ENCODE measurements at places on chromosomes 3 and 15. TPM values are rescaled to one million over a fixed set of nuclear protein-coding genes. Genes with fewer than 3 reads are reported as not detected.

The LEKR1 gene
- 1.9 TPM for total RNA-seq

DNA sequence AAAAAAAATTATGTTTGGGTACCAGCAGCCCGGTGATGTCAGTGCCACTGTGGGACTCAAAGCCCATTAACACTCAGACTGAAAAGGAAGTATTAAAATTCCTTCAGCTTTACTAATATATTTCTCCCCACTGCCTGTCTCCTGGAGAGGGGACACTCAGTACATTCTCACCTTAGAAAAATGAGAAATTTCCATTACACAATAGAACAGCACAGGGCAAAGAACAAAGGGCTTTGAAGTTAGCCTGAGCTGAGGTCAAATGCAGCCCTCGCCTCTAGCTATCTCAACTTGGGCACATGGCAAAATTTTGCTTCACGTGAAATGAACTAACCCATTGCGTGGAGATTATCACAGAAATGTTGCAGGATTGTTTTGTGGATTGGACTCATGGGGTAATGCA is 80.8 kb downstream of the RARB start:
- no peaks in the 10 kb centered on the region for H3K4me1 ChIP-seq
- no peaks in the 10 kb centered on the region for H3K36me3 ChIP-seq
- H3K27me3 ChIP-seq = no peaks in the 10 kb centered on the region
- DNase-seq = no peak
- no peak overlapping the region for H3K4me3 ChIP-seq
- H3K27ac ChIP-seq = no peak overlapping the region

- H3K27ac ChIP-seq = no peak overlapping the region
- H3K27me3 ChIP-seq = no peaks in the 10 kb centered on the region
- no peak for DNase-seq
- no peaks in the 10 kb centered on the region for H3K36me3 ChIP-seq
- H3K4me3 ChIP-seq = no peak overlapping the region
These were observed 13.3 kb downstream of the RARB start for GRCh38 chr3:25441234-25441856.

DNA sequence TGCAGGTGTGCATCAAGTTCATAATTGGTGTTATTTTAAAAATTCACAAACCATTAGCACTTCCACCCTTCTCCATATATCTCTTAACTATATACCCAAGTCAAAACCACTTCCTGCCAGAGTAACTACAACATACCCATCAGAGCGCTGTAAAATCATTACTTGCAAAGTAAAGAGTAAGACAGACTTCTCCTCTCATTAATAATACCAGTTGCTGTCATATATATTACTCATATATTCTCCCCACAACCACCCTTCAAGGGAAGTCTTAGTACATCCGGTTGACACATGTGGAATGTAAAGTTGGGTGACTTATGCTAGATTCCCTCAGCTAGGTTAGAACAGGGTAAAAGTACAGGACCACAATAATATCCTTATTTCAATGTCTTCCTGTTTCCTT is 5.6 kb downstream of the TERC start:
- no peak for DNase-seq
- H3K27ac ChIP-seq = no peak overlapping the region
- peaks cover 19% of the 10 kb centered on the region for H3K4me1 ChIP-seq

GRCh38 chr3:105877336-105877910 is 8.6 kb upstream of the CBLB start:
- DNase-seq = no peak
- no peak overlapping the region for H3K27ac ChIP-seq
- H3K4me1 ChIP-seq = peaks cover 20% of the 10 kb centered on the region
- no peak overlapping the region for H3K4me3 ChIP-seq

GRCh38 chr3:194075802-194076460 is 60.0 kb upstream of the HES1 start:
- H3K36me3 ChIP-seq = no peaks in the 10 kb centered on the region
- peaks cover 15% of the 10 kb centered on the region for H3K4me1 ChIP-seq
- H3K27ac ChIP-seq = no peak overlapping the region
- no peak for DNase-seq

DNA sequence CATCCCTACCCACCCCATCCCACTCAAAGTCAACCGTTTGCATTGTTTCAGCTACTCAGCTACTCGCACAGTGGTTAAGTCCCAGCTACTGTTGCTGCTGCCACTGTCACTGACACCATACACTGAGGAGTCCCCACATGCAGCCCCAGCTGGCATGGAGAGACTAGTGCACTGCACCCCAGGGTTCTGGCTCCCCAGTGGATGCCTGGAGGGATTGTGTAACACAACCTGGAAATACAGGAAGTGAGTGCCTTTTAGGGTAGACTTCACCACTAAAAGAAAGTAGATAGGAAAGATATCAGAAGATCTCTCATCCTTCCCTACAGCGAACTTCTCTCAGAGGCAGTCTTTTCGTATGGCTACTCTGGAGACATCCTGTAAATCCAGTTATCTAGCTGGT is 169.2 kb upstream of the STRIT1 start:
- no peaks in the 10 kb centered on the region for H3K27me3 ChIP-seq
- H3K27ac ChIP-seq = no peak overlapping the region
- DNase-seq = no peak
- H3K36me3 ChIP-seq = no peaks in the 10 kb centered on the region

DNA sequence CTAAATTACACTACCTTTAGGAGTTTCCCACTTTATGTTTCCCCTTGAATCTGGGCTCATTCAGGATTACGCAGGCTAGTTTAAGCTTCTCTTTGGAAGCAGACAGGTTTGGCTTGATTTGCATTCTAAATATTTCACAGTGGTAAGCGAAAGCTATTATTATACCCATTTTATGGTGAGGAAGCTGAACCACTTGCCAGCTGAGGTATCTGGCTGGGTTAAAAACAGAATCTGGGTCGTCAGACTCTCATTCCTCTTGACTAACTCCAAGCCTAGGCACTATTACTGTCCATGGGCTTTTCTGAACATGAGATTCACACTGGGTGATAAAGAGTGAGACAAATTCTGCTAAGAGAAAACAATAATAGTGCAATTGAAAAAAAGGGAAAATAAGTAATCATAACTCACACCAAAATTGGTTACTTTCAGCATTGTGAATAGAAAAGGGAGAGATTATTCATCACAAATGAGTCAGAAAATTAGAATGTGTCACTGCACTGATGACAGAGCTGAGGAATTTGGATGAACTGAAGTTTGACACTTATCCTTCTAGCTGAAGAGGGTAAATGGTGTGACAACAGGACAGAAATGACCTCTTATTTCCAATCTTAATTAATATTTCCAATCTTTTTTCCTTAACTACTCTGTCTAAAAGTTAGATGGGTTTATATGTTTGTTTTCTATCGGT is 211.3 kb downstream of the TIGIT start:
- H3K27me3 ChIP-seq = no peaks in the 10 kb centered on the region
- DNase-seq = no peak
- no peak overlapping the region for H3K27ac ChIP-seq
- no peak overlapping the region for H3K4me3 ChIP-seq
- H3K4me1 ChIP-seq = peaks cover 9% of the 10 kb centered on the region
- no peaks in the 10 kb centered on the region for H3K36me3 ChIP-seq

DNA sequence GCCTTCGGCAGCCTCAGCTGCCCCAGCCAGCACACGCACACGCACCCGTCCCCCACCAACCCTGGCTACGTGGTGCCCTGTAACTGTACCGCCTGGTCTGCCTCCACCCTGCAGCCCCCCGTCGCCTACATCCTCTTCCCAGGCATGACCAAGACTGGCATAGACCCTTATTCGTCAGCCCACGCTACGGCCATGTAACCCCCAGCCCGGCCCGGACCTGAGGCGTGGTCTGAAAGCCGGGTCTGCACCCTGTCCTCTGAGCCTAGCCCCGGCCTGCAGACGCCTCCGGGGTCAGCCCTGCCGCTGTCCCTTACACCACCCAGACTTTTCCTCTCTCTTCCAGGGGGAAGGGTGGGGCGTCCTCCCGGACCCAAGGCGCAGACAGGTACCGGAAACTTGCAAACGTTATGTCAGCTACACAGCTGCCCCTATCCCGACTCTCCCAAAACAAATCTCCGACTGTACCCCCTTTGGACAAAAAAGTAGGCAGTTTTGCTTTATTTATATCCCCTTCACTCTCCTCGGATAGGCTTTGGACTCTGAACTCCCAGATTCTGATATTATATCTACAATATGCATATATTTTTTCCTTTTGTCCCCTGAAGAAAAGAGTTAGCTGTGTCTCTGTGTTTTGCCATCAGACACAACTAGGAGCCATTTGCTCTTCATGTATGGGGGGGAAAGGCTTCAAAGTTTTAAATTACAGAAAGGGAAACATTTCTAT is 1.4 kb downstream of the SOX14 start:
- H3K27me3 ChIP-seq = peaks cover 86% of the 10 kb centered on the region
- no peak for DNase-seq
- H3K4me1 ChIP-seq = peaks cover 6% of the 10 kb centered on the region
- no peak overlapping the region for H3K4me3 ChIP-seq
- no peaks in the 10 kb centered on the region for H3K36me3 ChIP-seq
- H3K27ac ChIP-seq = no peak overlapping the region

DNA sequence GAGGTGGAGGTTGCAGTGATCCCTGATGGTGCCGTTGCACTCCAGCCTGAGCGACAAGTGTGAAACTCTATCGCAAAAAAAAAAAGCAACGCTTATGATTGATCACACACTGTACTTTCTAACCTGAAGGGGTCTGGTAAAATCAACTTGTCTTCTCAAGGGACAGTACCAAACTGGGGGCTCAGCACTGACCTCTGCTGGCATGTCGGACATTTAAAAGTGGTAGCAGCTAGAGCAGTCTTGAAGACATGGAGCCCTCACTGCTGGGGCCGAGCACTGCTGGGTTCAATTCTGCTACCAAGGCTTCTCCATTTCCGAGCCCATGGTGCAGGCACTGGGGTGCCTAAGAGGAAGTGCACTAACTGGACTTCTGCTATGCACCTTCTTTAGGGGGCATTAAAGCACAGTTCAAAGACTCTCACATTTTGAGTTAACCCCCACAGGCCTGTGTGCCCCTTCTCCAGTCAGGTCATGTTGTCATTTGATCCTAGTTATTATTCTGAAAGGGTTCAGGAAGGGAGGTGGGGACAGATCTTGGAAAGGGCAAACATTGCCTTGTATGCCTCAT is 26.4 kb upstream of the LAMP3 start:
- H3K27ac ChIP-seq = no peak overlapping the region
- DNase-seq = no peak
- no peaks in the 10 kb centered on the region for H3K4me1 ChIP-seq
- H3K36me3 ChIP-seq = no peaks in the 10 kb centered on the region
- peaks cover 16% of the 10 kb centered on the region for H3K27me3 ChIP-seq
- H3K4me3 ChIP-seq = no peak overlapping the region

GRCh38 chr15:75091814-75092213 is 68.4 kb downstream of the PPCDC start:
- no peak overlapping the region for H3K27ac ChIP-seq
- H3K27me3 ChIP-seq = no peaks in the 10 kb centered on the region
- H3K36me3 ChIP-seq = no peaks in the 10 kb centered on the region
- H3K4me1 ChIP-seq = peaks cover 35% of the 10 kb centered on the region

DNA sequence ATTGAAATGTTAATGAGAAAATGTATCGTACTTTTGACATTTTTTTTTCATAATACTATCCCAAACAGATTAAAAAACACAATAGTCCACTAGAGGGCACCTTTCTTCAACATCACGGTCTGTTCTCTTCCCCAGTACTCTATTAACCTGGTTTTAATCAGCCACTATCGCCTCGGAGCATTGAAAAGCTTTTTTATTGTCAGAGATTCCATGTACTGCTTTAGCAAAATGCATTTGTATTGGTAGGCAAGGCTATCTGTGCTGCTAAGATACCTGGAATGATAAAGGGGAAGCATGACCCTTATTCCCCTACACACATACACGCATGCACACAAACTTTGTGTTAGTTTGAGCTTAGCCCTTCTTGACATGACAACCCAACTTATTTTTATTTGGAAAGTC is 160.1 kb upstream of the IL12A start:
- H3K4me3 ChIP-seq = no peak overlapping the region
- no peak overlapping the region for H3K27ac ChIP-seq
- H3K4me1 ChIP-seq = no peaks in the 10 kb centered on the region
- H3K27me3 ChIP-seq = no peaks in the 10 kb centered on the region

DNA sequence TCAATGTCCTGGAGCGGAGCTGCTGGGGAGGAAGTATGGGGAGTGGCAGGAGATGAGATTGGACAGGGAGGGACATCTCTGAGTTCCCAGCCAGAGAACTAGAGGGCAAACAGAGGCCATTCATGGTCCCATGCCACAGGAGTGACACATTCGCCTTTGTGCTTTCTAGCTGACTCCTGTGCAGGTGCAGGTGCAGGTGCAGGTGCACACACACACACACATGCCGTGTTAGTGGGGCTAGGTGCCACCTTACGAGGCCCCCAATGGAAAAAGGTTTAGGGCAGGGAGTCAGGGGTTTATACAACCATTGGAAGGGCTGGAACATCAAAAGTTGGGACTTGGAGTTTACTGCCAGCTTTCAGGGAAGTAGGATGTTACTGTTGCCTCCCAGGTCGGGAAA is 52.0 kb downstream of the TPRA1 start:
- H3K36me3 ChIP-seq = no peaks in the 10 kb centered on the region
- H3K27me3 ChIP-seq = peaks cover 12% of the 10 kb centered on the region
- no peak for DNase-seq
- no peaks in the 10 kb centered on the region for H3K4me1 ChIP-seq

DNA sequence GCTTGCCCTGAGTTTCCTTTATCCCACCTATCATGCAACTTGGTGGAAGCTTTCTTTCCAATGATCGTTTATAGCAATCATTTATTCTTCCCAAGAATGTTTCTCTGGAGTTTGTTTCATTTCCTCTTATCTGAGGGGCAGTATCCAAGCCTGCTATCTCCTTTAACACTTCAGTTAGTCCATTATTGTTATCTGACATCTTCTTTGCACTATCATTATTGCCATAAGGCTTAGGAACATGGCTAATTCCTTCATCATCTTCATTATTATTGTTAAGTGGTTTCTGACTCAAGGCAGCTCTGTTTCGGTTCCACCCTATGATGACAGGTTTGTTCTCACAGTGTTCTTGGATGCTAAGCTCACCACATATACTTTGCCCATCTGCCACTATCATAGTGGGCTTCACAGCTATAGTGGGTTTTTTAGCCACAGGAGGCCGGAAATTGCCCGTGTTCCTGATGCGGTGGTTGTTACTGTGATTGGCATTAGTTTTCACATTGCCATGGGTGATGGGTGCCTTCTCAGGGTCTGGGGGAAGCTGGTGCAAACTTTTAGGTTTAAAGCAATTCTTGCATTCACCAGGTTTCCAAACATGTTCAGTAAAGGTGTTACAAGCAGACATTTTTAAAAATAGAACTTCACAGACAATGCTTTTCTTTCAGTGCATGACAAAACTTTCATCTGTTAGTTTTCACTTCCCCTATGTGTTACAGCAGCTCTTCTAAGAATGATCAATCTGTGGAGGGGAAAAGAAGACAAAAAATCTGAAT is 110.6 kb upstream of the TSPAN3 start:
- H3K36me3 ChIP-seq = no peaks in the 10 kb centered on the region
- H3K4me3 ChIP-seq = no peak overlapping the region
- H3K27ac ChIP-seq = peak overlapping the region; percentile 81

DNA sequence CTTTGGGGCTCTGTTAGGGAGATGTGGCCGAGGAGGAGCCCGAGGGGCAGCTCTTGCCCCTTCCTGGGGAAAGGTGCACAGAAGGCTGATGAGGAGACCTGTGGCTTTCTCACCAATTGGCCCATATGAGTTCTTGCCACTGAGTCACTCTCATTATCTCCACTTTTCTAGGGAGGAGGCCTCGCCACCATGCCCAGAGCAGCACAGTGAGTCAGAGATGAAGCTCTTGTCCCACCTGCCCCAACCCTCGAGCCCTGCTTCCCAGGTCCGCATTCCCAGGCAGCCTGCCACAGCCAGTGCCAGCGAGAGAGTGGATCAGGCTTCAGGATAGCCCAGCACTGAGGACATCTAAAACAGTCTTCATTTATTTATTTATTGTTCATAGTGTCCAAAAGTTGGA is 53.5 kb downstream of the AMOTL2 start:
- H3K27ac ChIP-seq = no peak overlapping the region
- H3K4me3 ChIP-seq = no peak overlapping the region
- H3K36me3 ChIP-seq = no peaks in the 10 kb centered on the region
- peak; percentile 55 for DNase-seq

All from spleen (tissue), 13 donors.